Stimulated activated CD8-positive, alpha-beta memory T cell treated with anti-CD3 and anti-CD28 coated beads, Interleukin-4, amount 100 ng/mL, for 4 hours (primary cell): ENCODE measurements at places on chromosomes 3 and 15.

- peak; percentile 33 for DNase-seq
Observed at GRCh38 chr15:45635191-45635638, 386 bp downstream of the SQOR start.

GRCh38 chr15:73685981-73686380, 1.8 kb downstream of the CD276 start:
- DNase-seq: no peak

DNA sequence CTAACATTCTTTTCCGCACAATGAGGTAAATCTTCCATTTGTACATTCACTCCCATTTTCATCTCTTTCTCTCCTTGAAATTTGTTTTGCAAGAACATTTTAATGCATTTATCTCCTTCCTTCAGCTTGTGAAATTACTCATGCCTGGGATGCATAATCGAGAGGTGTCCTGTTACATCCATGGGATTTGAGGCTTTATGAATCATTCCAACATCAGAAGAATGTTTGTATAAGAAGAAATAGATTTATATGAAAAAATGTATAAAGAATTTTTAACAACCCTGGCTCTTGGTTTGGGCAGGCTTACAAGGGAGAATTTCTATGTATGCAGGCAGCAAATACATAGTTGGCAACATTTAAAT, 93.2 kb upstream of the MBNL1 start:
- no peak for DNase-seq

DNA sequence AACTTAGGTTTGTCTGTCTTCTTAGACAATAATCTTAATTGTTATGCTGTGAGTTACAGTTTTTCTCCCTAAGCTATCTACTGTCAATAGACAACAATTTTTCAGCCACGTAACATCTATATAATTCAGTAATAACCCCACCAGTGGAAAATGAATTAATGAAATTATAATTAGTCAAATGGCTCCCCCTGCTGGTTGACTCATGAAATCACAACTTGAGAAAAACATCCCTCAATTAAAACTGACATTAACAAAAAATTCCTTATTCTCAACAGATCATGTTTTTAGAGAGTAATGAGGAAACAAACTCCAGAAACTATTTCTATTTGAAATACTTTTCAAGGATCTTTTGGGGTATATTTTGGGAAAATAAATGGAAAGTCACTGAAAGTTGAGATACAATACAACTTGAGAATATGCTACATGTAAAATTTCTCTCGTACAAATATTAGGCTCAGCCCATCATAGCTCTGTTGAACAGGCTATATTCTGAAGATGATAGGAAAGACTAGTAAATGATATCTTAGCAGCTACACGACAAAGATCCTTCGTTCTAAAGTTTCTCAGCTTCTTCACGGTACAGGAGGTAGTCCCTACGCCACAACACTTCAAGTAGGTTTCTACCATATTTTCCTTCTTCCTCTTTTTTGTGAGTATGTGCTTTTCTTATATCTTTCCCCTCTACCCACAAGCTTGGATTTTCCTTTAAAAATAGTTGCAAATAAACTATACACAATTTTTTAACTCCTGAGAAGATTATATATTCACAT, 20.7 kb downstream of the PPP1R2 start:
- DNase-seq: no peak

- DNase-seq: no peak
Observed at GRCh38 chr3:41434781-41435180, 235.5 kb downstream of the CTNNB1 start.

- no peak for DNase-seq
Observed at GRCh38 chr3:180617049-180617448, 15.1 kb downstream of the TTC14 start.

- DNase-seq: no peak
Observed at GRCh38 chr3:181623924-181624694, 87.6 kb upstream of the SOX2 start.

DNA sequence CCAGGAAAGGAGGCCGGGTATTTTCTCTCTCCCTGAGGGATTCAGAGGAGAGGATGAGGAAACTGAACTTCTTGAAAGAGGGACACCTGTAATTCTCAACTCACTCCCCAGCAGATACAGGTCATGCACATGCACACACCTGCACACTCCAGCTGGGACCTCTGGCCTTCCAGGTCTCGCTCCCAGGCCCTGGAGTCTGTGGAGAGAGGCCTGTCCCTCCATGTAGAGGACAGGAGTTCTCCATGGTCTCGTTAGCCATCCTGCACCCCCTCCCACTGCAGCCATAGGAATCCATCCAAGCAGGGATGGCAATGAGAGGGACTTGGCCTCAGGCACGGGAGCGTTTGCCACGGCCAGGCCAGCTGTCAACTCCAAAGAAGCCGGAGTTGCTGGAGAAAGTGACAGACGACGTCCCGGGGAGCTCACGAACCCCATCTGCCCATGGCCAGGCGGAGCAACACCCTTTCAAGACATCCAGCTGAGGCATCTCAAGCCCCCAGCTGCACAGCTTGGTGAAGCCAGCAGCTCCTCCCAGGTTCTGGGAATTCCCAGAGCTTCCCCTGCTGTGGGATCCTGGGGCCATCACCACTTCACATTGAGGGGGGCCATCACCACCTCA, 223.3 kb downstream of the UACA start:
- no peak for DNase-seq
